GM23248 (cell line): ENCODE measurements at places on chromosomes 12 and 14. TPM values are rescaled to one million over a fixed set of nuclear protein-coding genes. Genes with fewer than 3 reads are reported as not detected.

Gene TMEM233
- 0.33 TPM in 1 of 2 replicates, not detected in the other for polyA plus RNA-seq

Gene DTX1
- polyA plus RNA-seq, result not detected in 2 replicates

Gene KRT72
- polyA plus RNA-seq, result not detected in 2 replicates

- no peaks in the 10 kb centered on the region for H3K27me3 ChIP-seq
- no peak overlapping the region for H3K4me3 ChIP-seq
- H3K36me3 ChIP-seq, result no peaks in the 10 kb centered on the region
- no peak overlapping the region for H3K27ac ChIP-seq
Observed at GRCh38 chr12:23197266-23197665, 572.3 kb downstream of the ETNK1 start.

DNA sequence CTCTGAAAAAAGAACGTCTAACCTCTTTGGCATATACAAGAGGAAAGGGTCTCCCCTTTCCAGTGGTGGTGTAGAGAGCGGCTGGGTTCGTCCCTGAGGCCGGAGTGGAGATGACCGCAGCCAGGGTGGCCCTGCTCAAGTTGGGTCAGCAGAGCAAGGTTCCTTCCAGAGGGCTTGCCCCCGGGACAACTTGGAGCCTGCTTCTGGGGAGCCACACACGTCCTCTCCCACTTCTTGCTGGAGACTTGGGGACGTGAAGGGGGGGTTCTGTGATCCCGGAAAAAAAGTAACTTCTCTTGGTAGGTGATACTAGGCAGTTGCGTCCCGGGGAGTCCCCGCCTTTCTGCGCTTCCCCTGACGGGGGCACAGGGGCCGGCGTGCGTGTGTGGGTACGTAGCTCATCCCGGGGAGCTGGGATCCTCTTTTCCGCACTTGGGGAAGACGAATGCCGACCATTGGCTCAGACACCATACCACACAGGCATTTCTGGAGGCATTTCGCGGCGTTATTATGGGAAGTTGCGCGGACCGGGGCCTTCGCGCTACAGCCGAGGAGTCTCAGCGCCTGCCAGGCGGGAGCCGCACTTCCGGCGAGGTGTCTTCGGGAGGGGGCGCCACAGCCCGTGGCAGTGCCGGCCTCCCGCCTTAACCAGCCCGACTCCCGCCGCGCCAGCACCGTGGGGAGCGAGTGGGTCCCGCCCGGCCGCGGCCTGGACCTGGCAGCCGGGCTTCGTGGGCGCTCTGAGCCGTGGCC lies 14.8 kb upstream of the PAX9 start:
- DNase-seq, result peak; percentile 42
- peak overlapping the region; percentile 71 for H3K4me3 ChIP-seq
- H3K36me3 ChIP-seq, result no peaks in the 10 kb centered on the region
- peaks cover 7% of the 10 kb centered on the region; the same call in 1 of the 2 replicates for H3K4me1 ChIP-seq

DNA sequence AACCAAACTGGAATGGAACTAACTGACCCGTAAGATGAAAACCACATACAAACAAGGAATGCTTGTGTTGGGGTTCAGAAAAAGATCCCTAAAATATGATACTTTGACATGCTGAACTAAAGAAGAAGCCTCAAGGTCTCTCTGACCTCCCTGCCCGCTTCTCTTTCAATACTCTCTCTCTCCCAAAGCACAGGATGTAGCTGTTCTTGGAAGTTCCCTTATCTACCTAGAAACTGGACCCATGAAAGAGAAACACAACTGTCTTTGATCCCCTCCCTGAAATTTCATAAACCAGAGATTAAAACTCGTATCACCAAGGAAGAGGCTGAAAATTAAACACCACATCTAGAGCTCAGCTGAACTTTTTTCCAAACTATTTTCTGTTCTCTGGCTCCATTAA lies 76.7 kb upstream of the FERMT2 start:
- DNase-seq, result no peak
- peaks cover 32% of the 10 kb centered on the region for H3K4me1 ChIP-seq
- H3K27me3 ChIP-seq, result no peaks in the 10 kb centered on the region
- no peak overlapping the region for H3K27ac ChIP-seq
- no peaks in the 10 kb centered on the region for H3K36me3 ChIP-seq

DNA sequence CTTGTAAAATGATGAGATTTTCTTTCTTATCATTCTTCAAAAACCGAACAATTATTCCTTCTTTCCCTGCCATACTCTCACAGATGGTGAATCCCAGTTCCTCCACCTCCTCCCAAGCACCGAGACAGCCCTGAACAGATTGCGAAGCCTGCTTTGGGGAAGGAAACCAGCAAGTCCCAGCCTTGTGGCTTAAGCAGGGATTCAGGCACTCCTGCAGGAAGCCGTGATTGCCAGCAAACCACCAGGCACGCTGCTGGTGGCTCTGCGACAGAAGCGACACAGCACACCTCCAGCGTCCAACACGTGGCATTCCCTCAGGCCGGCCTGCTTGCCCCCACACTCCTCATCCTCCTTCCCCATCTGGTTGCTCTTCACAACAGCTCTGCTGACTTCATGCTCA lies 237.7 kb downstream of the GXYLT1 start:
- no peak overlapping the region for H3K4me3 ChIP-seq
- H3K27ac ChIP-seq, result no peak overlapping the region
- no peaks in the 10 kb centered on the region for H3K27me3 ChIP-seq
- DNase-seq, result no peak

- H3K27me3 ChIP-seq, result no peaks in the 10 kb centered on the region
- peak overlapping the region; percentile 89 for H3K4me3 ChIP-seq
- H3K4me1 ChIP-seq, result peaks cover 7% of the 10 kb centered on the region
- peak; percentile 39 for DNase-seq
Observed at GRCh38 chr12:101698800-101699347, 1.4 kb downstream of the CHPT1 start.

GRCh38 chr14:69696633-69697557 lies 70.0 kb upstream of the SRSF5 start:
- H3K4me1 ChIP-seq, result peaks cover 25% of the 10 kb centered on the region
- H3K27me3 ChIP-seq, result no peaks in the 10 kb centered on the region

GRCh38 chr12:121465921-121466793 lies 66.2 kb downstream of the RNF34 start:
- peak; percentile 57 for DNase-seq
- H3K4me3 ChIP-seq, result peak overlapping the region; percentile 75
- H3K4me1 ChIP-seq, result peaks cover 10% of the 10 kb centered on the region

- DNase-seq, result peak; percentile 8
- peaks cover 12% of the 10 kb centered on the region; the same call in 1 of the 2 replicates for H3K4me1 ChIP-seq
- no peaks in the 10 kb centered on the region for H3K36me3 ChIP-seq
- no peak overlapping the region for H3K27ac ChIP-seq
Observed at GRCh38 chr14:20706657-20707355, 18.2 kb downstream of the ANG start.

GRCh38 chr12:96892104-96892503 lies 15.0 kb upstream of the NEDD1 start:
- no peak overlapping the region for H3K27ac ChIP-seq
- no peak overlapping the region for H3K4me3 ChIP-seq
- no peak for DNase-seq
- no peaks in the 10 kb centered on the region for H3K27me3 ChIP-seq
- H3K4me1 ChIP-seq, result peaks cover 24% of the 10 kb centered on the region
- H3K36me3 ChIP-seq, result no peaks in the 10 kb centered on the region

DNA sequence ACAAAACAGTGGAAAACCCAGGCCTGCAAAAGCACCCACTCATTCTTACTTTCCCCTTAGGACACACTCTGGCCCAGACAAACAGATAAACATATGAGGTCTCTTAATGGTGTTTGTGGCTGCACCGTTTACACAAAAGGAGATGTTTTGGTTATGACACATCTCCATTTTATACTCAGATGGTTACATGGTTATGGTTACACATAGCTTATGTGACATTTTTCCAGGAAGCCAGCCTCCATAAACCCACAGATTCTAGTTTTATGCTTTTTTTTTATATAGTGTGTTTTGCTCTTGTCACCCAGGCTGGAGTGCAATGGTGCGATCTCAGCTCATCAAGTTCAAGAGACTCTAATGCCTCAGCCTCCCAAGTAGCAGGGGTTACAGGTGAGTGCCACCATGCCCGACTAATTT lies 3.5 kb upstream of the KLRD1 start:
- H3K27me3 ChIP-seq, result peaks cover 29% of the 10 kb centered on the region; the same call in 1 of the 2 replicates
- DNase-seq, result peak; percentile 87
- H3K27ac ChIP-seq, result no peak overlapping the region
- no peaks in the 10 kb centered on the region for H3K36me3 ChIP-seq

DNA sequence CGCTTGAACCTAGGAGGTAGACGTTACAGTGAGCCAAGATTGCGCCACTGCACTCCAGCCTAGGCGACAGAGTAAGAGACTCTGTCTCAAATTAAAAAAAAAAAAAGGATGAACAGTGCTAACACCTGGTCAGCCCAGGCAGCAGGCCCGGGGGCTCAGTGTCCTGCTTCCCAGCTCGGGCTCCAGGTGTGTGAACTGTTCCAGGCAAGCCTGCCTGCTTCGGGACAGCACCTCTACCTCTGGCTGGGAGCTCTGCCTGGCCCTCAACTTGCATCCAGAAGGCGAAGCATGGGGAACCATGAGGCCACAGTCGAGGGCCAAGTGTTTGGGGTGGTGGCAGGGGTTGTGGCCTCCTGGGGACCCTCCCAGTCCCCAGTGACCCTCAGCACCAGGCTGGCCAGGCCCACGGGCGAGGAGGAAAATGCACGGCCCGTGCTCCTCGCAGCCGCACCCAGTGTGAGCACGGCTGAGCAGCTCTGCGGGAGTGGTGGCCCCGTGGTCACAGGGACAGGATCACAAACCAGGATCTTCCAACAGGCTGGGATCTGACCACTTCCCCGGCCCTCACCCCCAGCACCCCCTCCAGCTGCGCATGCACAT lies 15.5 kb downstream of the CDCA4 start:
- H3K4me3 ChIP-seq, result no peak overlapping the region
- no peak for DNase-seq
- no peaks in the 10 kb centered on the region for H3K4me1 ChIP-seq
- H3K36me3 ChIP-seq, result peaks cover 3% of the 10 kb centered on the region; the same call in 1 of the 2 replicates
- H3K27me3 ChIP-seq, result no peaks in the 10 kb centered on the region

GRCh38 chr14:93892923-93893558 lies 34.1 kb upstream of the FAM181A start:
- no peak overlapping the region for H3K4me3 ChIP-seq
- H3K36me3 ChIP-seq, result no peaks in the 10 kb centered on the region
- H3K27ac ChIP-seq, result no peak overlapping the region
- no peaks in the 10 kb centered on the region; the same call in 1 of the 2 replicates for H3K27me3 ChIP-seq
